Right kidney (tissue), 9 donors: ENCODE measurements at places on chromosomes 16 and 17.

DNA sequence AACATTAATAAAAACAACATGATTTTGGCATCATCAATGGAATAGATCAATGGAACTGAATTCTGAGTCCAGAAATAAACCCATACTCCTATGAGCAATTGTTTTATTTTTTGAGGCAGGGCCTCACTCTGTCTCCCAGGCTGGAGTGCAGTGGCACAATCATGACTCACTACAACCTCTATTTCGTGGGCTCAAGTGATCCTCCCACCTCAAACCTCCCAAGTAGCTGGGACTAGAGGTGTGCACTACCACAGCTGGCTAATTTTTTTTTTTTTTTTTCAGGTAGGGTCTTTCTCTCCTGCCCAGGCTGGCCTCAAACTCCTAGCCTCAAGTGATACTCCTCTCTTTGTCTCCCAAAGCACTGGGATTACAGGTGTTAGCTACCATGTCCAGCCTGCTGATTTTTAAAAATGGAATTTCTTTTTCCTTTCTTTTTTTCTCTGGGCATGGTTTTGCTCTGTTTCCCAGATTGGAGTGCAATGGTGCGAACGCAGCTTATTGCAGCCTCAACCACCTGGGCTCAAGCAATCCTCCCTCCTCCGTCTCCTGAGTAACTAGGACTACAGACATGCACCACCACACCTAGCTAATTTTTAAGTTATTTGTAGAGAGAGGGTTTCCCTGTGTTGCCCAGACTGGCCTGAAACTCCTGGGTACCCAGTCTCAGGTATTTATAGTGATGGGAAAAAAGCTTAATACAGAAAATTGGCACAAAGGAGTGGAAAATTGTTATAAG is 7.3 kb upstream of the PRDM7 start:
- DNase-seq = peak; percentile 9

DNA sequence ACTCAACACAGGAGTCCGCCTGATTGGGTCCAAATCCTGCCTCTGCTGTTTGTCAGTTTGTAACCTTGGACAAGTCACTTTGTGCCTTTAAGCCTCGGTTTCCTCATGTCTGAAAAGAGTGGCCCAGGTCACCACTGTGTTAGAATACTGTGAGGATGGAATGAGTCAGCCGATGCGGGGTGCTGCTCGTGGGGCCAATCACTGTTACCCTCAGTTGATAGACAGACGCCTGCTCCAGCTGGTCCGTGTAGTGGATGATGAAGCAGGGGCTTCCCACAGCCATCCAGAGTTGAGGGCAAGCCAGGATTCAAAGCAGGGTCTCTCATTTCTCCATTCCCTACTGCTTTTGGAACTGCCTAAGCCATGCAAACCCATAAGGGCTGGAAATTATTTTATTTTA is 5.8 kb downstream of the FBXL19 start:
- DNase-seq = no peak

- no peak for DNase-seq
These were observed 6.8 kb downstream of the RSPRY1 start for GRCh38 chr16:57192720-57193486.

DNA sequence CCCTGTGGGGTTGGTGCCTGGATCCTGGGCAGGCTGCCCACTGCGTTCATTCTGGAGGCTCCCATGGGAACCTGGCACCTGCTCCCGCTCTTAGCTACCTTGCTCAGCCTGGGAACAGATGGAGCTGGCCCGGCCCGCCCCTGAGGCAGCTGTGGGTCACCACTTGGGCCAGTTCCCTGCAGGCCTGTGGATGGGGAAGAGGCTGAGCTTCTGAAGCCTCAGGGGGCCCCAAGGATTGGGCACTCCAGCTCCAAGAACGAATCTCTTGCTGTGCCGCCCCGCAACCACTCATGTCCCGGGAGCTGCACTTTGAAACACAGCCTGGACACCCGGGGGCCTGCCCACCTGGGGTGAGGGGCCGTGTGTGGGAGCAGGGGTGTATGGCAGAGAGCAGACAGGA is 37.7 kb downstream of the BAHCC1 start:
- no peak for DNase-seq

DNA sequence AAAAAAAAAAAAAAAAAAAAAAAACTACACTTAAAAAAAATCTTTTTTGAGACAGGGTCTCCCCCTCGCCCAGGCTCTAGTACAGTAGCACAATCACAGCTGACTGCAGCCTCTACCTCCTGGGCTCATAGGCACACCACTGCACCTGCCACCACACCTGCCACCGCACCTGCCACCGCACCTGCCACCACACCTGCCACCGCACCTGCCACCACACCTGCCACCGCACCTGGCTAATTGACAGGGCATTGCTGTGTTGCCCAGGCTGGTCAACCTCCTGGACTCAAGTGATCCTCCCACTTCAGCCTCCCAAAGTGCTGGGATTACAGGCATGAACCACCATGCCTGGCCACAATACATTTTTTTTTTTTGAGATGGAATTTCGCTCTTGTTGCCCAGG is 17.6 kb upstream of the WDR45B start:
- no peak for DNase-seq

DNA sequence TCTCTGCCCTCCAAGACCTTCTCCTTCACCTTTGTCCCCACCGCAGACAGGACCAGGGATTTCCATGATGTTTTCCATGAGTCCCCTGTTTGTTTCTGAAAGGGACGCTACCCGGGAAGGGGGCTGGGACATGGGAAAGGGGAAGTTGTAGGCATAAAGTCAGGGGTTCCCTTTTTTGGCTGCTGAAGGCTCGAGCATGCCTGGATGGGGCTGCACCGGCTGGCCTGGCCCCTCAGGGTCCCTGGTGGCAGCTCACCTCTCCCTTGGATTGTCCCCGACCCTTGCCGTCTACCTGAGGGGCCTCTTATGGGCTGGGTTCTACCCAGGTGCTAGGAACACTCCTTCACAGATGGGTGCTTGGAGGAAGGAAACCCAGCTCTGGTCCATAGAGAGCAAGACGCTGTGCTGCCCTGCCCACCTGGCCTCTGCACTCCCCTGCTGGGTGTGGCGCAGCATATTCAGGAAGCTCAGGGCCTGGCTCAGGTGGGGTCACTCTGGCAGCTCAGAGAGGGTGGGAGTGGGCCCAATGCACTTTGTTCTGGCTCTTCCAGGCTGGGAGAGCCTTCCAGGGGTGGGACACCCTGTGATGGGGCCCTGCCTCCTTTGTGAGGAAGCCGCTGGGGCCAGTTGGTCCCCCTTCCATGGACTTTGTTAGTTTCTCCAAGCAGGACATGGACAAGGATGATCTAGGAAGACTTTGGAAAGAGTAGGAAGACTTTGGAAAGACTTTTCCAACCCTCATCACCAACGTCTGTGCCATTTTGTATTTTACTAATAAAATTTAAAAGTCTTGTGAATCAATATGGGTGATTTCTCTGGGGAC is 12.2 kb downstream of the CX3CL1 start:
- no peak for DNase-seq

GRCh38 chr16:74749291-74750055 is 25.1 kb downstream of the FA2H start:
- DNase-seq = no peak

GRCh38 chr17:73650140-73650539 is 5.9 kb upstream of the SDK2 start:
- no peak for DNase-seq

- DNase-seq = no peak
These were observed at the start of gene C1QTNF8 for GRCh38 chr16:1096169-1097082. Gene C1QTNF8, minus strand, starts transcription at chr16:1096244. Its CDS starts 1,322 bp downstream, at chr16:1094922.

DNA sequence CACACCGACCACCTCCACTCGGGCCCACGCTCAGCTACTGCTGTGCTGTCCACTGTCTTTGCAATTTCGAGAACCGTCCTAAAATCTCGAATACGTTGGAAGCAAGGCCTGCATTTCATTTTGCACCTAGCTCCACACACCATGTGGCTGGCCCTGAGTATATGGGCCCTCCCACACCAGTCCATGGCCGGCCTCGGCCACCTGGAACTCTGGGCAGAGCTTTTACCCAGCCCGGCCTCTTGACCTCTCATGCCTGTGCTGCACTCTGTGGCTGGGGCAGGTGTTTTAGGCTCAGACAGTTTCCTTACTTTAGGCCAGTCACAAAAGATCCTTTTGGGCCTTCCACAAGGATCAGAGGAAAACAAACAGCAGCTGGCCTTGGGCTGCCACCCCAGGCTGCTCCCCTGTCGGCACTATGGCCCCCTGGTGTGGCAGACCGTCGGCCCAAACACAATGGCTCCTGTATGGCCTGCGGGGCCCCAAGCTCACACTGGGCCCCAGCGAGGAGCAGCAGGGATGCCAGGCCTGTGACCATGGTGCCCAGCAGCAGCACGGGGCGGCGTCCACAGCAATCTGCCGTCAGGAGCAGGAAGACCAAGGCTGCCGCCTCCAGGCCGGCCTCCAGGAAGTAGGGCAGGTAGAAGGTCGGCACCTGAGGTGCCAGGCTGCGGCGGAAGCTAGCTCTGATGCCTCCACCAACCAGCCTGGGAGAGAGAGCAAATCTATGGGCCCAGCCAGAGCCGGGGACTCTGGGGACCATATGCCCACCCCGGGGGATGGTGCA is 2.5 kb downstream of the SLC22A31 start:
- no peak for DNase-seq

GRCh38 chr17:1986783-1987451 is 38.2 kb downstream of the RTN4RL1 start:
- DNase-seq = no peak

GRCh38 chr17:36727052-36727451 is 125.7 kb downstream of the MRM1 start:
- no peak for DNase-seq

- peak; percentile 37 for DNase-seq
These were observed 3.9 kb downstream of the ZNF750 start for GRCh38 chr17:82835766-82836512.

- DNase-seq = no peak
These were observed 21.7 kb upstream of the USP36 start for GRCh38 chr17:78862073-78863023.

- peak; percentile 22 for DNase-seq
These were observed 348.0 kb upstream of the TNRC6C start for GRCh38 chr17:77610518-77610893.

DNA sequence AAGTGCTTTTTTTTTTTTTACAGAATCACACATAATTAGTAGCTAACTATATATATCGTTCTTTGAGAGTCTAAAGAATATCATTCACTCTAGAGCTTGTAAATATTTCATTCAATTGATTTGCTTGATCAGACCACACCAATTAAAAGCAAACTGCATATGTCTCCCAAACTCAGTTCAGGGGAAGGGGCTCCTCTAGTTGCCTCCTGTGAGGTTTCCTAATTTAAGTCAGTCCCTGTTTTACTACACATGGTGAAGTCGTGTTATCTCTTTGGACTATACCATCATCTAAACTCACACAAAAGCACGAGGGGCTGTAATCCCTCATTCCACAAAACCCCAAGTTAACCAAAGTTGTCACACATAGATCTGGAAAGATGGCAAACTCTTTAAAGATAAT is 11.7 kb downstream of the NACA2 start:
- no peak for DNase-seq

GRCh38 chr16:53041320-53042051 is 11.2 kb downstream of the CHD9NB start:
- peak; percentile 52 for DNase-seq

DNA sequence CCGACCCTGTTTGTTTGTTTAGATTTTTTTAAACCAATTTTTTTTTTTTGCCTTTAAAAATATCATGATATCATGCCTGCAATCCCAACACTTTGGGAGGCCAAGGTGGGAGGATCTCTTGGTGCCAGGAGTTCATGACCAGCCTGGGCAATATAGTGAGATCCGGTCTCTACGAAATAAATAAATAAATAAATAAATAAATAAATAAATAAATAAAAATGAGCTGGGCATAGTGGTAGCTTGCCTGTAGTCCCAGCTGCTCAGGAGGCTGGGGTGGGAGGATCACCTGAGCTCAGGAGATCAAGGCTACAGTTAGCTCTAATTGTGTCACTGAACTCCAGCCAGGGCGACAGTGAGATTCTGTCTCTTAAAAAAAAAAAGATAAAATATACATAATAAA is 8.1 kb upstream of the IGF2BP1 start:
- no peak for DNase-seq

DNA sequence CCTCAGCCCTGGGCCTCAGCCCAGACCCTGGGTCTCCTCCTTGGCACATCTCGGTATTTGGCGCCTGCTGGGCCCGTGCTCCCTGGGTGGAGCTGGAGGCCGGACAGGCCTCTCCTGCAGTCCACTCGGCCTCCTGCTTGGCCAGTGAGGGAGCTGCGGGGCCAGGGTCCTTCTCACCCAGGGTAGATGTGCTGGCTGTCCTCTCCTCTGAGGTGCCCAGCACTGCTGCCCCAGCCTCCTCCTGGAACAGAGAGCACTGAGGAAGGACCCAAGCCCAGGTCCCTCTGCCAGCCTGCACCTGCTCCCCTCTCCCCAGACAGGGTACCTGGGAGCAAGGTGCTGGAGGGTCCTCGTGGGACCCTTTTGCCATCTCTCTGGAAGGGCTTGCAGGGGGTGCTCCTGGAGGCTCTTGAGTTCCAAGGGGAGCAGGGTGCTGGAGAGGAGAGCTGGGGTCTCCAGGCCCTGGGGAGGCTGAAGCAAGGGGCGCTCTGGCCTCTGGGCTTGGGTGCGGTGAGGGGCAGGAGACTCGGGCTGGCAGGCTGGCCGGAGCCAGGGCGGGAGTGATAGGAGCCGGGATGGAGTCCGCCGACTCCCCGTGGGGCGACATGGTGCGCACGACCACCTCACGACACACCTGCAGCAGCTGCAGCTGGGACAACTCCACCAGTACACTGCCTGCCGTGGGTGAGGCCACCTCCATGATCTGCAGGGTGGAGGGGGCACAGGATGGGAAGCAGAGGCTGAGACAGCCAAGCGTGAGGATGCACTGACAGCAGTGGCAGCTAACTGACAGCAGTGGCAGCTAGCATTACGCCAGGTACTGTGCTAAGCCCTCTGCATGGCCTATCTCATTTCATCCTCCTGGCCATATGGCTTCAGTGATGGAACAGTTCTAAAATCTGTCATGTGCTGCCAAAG is 17.8 kb downstream of the TSPOAP1 start:
- no peak for DNase-seq

GRCh38 chr16:16144416-16144815 is 78.9 kb downstream of the ABCC6 start:
- no peak for DNase-seq

GRCh38 chr16:2774161-2774891 is 2.8 kb downstream of the ELOB start:
- DNase-seq = no peak

DNA sequence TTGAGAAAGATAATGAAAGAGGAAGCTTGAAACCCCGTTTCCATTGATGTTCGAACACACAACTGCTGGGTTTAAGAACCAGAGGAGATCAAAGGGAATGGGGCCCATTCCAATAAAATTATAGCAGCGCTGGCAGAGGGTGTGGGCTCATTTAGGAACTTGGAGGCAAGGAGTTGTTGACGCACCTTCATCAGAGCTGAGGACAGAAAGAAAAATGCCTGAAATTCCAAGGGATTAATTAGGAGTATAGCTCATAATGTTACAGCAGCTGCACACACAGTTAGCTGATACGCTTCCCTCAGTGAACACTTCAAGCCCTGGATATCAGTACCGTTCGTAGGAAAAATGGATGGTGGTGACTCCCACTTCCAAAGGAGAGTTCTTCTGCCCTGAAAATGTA is 127.2 kb downstream of the AXIN2 start:
- no peak for DNase-seq

GRCh38 chr17:58097384-58098088 is 14.3 kb downstream of the DYNLL2 start:
- no peak for DNase-seq
